ENCODE measurements at places on chromosomes 1 and 21.

GRCh38 chr1:166969074-166969677, 6.2 kb downstream of the ILDR2 start:
- no peak for DNase-seq

DNA sequence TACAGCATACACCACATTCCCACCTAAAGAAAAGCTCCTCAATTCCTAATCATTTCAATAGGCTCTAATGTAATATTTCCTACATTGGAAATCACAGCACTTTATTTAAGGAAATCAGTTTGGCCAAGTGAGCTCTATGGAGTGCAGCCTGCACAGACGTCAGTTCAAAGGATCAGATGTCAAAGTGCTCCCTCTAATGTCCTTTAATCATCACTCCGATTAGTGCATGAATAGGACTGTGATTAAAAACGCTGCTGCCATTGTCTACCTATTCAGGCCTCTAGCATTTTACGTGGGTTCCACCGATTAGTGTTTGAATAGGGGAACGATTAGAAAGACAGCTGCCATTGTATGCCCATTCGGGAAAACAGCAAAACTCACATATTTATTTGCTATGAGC, 50.2 kb downstream of the DPYD start:
- no peak for DNase-seq

- no peak for DNase-seq
Measured at GRCh38 chr1:24743404-24744211, 1.6 kb upstream of the CLIC4 start.

DNA sequence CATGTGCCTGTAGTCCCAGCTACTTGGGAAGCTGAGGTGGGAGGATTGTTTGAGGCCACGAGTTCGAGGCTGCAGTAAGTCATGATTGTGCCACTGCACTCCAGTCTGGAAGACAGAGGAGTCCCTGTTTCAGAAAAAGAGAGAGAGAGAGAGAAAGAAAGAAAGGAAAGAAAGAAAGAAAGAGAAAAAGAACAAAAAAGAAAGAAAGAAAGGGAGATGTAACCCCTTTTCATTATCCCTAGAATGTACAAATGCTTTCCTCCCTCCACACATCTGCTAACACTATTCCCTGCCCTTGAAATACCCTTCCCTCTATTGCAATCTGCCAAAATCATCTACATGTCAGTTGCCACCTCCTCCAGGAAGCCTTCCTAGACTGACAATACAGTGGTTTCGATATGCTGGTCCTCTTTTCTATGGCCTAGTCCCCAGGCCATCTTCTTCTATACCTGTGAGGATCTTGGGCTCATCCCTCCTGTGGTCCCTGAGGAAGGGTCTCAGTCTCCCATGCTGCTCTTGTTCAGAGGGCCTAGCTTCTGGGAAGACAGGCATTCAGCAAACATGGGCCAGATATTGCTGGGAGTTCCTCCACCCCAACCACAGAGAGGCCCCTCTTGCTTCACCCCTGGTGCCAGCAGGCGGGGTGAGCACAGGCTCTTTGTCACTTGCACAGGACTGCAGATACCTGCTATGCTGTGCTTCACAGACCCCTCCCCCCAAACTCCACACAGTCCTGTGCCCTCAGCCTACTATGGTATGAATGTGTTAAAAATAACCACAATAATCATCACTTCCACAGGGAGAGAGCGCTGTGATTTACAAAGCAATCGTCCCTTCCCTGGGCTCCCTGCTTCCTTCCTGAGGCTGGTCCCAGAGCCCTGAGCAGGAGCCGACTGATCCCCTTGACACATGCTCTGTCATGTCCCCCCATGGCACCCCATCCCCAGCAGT, 14.1 kb downstream of the ADGRB2 start:
- DNase-seq = no peak

DNA sequence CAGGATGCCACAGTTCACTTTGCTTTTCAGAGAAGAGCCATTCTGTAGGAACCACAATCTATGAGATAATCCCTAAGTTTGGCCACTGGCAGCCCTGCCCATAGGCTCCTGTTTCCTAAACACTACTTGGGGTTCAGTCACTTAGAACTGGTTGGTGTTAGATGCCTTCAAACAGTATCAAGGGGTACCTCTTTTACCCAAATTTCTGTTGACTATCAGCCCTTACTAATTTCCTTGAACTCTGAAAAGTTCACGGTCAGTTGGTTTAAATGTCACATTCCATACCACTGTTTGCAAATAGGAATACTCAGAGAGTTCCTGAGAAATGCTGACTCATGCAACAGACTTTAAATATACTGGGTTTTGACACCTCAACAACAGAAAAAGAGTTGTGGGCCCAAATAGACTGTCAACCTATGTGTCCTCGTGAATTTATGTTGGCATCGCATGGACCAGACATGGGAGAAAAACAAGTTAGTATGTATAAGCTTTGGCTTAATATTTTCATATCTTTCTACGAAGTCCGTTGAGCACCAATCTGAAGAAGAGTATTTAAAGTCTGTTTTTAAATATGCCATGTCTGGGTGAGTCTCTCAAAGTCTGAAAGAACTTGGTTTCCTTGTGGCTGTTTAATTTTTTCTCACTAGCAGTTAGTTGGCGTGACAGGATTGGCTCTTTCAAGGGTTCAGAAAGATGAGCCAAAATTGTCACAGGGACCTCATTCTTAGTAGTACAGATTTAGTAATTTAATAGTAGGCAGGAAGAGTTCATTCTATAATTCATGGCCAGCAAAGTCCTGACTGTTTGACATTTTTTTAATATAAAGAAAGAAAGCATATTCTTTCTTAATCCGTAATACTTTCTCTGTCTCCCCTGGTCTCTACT, 56.5 kb upstream of the ZNF326 start:
- DNase-seq = no peak

- DNase-seq = no peak
Measured at GRCh38 chr21:36004441-36004840, 55.9 kb downstream of the SETD4 start.

DNA sequence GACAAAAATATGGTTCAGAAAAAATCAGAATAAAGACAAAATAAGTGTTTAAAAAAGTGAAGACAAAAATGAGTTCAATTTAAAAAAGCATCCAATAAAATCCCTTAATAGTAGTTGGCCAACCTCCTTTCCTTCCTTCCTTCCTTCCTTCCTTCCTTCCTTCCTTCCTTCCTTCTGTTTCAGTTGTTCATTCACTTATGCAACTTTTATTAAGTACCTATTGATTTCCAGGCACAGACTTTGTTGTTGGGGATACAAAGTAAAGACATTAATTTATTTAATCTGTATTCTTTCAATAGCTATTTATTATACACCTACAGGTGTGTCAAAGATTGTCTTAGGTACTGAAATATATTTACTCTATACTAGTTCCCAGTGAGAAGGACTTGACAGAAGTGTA, 2.4 kb upstream of the LIPI start:
- DNase-seq = no peak

GRCh38 chr1:114154963-114155322, 1.3 kb upstream of the SYT6 start:
- peak; percentile 42 for DNase-seq

DNA sequence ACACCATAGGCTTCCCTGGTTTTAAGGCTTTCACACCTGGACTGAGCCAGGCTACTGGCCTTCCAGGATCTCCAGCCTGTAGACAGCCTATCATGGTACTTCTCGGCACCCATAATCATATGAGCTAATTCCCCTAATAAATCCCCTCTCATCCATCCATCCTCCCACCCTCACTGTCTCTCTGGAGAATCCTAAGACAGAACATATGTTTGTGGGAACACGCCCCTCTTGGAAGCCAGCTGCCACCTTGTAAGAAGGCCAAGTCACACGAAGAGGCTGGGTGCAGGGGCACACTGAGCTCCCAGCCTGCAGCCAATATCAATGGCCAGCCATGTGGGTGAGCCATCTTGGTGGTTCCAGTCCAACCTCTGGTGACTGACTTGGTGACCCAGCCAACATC, 7.4 kb downstream of the CLCC1 start:
- DNase-seq = no peak

DNA sequence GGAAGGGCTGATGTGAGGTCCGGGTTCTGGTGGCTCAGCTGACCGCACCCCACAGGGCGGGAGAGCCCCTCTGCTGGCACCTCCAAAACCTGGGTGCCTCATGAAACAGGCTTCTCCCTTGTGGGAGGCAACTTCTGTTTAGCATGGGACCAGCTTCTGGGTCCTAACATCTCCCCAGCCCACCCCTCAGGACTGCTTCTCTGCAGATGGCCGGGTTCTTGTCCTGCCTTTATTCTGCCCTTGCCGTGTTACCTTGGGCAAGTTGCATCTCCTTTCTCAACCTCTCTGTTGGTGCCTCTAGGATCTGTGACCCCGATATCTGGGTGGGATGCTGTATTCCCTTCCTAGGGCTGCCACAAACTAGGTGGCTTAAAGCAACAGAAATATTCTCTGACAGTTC, 15.0 kb upstream of the TTC22 start:
- no peak for DNase-seq

DNA sequence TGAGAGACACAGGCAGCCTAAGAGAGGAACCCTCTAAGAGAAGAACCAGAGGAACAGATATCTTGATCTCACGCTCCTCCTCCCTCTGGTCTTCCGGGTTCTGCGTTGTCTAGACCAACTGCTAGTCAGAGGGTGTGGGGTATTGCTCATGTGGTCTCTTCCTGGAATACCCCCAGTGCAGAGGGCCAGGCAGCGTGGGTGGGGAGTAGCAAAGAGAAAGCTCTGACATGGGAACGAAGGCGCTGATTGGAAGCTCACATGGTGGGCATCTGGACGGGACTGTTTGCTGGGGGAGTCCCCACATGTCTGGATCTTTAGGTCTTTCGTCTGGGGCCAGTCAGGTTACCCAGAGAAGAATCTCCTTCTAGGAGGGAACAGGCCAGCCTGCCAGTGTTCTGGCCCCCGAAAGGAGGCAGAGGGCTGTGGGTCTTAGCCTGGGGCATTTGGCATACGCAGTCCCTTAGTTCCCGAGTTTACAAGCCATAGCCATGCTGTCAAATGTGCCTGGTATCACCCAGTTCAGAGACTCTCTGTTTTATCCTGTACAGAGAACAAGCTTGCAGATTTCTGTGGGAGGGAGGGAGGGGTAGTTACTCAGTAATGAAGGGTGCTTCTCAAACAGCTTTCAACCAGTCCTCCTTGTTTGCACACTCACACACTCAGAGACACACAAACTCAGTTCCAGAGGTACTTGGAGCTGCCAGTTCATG, 18.3 kb upstream of the IL6R start:
- DNase-seq = peak; percentile 56

- no peak for DNase-seq
Measured at GRCh38 chr1:5084676-5085075, 430.3 kb downstream of the AJAP1 start.

DNA sequence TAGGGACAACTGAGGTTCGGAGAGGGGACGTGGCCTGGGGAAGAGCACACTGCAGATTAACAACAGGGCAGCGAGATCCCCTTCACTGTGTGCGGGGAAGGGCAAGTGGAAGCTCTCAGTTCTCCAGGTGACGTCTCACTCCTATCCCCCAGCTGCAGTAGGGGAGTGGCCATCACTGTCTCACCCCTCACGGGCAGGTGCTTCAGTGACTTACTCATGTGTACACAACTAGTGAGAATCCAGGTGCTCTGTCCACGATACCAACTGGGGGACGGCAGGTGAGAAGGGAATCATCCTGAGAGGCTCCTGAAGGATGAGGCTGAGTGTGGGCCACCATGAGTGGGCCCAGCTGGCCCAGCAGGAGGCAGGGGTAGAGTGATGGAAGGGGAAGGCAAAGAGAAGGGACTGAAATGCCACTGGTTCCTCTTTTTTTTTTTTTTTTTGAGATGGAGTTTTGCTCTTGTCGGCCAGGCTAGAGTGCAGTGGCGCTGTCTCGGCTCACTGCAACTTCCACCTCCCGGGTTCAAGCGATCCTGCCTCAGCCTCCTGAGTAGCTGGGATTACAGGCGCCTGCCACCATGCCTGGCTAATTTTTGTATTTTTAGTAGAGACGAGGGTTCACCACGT, 25.9 kb downstream of the RHBG start:
- DNase-seq = no peak

DNA sequence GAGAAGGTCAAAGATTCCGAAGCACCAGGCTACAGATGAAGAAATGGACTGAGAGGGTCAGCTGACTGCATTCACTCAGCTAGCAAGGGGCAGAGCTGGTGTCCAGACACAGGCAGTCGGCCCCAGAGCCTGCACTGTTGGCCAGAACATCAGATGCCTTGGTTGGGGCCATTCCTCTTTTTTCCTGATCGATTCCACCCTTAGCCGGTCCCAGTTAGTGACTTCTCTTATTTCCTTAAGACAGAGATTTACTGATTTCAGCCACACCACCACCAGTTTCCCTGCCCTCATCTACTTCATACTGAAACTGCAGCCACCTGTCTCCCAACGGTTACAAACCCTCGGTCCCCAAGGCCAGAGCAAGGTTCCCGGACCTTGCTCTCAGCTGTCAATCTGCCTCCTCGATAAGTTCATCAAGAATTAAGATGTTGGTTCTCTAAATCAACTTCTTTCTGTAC, 11.5 kb downstream of the CD58 start:
- no peak for DNase-seq

- no peak for DNase-seq
Measured at GRCh38 chr1:13652238-13652637, 47.8 kb upstream of the PRDM2 start.

GRCh38 chr1:49225464-49225863, 448.8 kb upstream of the BEND5 start:
- no peak for DNase-seq

GRCh38 chr1:185156288-185156853, 382 bp downstream of the TRMT1L start:
- no peak for DNase-seq

GRCh38 chr1:187490266-187490665, 661.5 kb downstream of the PLA2G4A start:
- DNase-seq = no peak

DNA sequence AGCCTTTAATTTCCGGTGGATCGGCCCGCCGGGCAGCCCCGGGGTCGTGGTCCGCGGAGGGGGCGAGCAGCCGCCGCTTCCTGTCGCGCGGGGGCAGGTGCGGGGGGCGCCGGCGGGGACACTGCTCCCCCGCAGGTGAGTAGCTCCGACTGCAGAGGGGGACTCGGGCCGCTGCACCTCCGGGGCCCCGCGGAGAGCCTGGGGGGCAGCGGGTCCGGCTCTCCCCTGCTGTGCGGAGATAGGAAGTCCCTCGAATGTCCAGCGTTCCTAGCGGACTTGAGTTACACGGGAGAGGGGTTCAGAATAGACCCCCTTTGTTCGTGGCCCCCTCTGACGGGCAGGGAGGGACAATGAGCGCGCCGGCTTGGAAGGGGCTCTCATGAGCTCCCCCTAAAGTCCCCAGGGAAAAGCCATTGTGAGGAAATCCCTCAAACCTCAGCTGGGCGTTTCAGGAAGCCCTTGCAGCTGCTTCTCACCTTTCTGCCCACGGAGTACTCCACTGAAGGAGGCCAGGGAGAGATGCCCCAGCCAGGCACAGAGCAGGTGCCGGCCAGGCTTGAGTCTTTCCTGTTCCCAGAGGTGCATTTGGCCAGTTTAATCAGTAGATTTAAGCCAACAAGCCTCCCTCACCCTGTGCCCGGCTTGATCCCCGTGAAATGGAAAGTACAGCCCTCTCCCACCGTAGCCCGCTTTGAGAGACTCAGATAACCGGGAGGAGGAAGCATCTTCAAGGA, 925 bp downstream of the PDE9A start:
- peak; percentile 60 for DNase-seq

- DNase-seq = no peak
Measured at GRCh38 chr1:2289607-2290006, 61.5 kb downstream of the SKI start.

- no peak for DNase-seq
Measured at GRCh38 chr1:234769986-234770795, 160.2 kb upstream of the IRF2BP2 start.

GRCh38 chr1:214027498-214027897, 39.7 kb downstream of the PROX1 start:
- no peak for DNase-seq
